ENCODE measurements at places on chromosomes 16 and 17.

GRCh38 chr17:60615108-60615507, 15.1 kb downstream of the PPM1D start:
- DNase-seq, result no peak

- DNase-seq, result no peak
These were observed 22.9 kb downstream of the NUP88 start for GRCh38 chr17:5396612-5397011.

DNA sequence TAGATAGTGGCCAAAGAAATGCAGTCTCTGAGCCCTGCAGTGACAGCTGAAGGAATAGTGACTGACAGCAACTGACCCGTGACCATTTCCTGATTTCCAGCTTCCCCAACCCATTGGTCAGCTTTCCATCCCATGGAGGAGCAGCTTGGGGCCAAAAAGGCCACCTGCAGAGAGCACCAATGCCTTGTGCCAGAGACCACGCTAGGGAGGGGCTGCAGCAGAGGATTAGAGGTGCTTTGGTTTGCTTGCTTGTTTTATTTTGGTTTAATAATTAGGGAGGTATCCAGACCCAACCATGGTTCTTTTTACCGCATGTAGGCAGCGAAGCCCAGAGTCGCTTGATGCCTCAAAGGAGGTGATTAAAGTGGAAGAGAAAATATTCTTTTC, 61.3 kb upstream of the SIAH1 start:
- no peak for DNase-seq

DNA sequence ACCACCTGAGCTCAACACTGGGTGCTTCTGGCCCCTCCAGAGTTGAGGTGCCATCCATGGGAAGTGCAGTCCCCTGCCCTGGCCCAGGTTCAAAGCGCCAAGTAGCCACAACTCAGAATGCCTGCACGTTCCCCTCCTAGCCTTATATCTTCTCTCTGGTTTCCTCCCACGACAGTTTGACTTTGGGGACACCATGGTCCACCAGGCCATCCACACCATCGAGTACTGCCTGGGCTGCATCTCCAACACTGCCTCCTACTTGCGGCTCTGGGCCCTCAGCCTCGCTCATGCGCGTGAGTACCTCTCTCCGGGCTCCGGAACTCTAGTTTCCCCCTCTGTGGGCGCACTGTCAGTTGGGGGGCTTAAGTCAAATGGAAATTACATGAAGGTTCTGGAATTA, 22.4 kb upstream of the NAGLU start:
- DNase-seq, result no peak

DNA sequence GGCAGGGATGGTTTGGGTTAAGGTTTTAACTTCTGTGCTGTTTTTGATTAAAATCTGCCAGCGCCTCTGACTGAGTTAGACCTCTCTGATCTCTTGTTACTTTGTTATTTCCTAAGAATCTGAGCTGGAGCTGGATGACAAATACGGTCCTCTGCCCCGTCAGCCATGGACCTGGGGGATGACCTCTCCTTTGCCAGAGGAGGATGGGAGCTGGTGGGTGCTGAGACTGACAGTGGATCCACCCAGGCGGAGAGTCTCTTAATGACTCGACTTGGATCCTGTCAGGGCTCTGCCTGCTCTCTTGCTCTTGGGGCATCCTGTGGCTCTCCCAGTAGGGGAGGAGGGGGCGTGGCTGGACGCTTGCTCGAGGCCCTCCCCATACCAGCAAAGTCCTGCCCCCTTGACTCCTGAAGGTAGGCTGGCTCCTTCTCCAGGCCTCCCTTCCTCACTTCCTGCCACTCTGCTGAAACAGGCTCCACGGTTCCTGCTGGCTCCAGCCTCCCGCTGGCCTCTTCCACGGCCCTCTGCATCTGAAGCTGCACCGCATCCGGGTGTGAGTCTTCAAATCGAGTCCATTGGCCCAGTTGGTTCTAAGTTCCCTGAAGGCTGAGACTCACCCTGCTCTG, 24.8 kb upstream of the MAP3K14 start:
- peak; percentile 30 for DNase-seq

- DNase-seq, result no peak
These were observed 40.8 kb downstream of the RNF157 start for GRCh38 chr17:76199469-76199868.

DNA sequence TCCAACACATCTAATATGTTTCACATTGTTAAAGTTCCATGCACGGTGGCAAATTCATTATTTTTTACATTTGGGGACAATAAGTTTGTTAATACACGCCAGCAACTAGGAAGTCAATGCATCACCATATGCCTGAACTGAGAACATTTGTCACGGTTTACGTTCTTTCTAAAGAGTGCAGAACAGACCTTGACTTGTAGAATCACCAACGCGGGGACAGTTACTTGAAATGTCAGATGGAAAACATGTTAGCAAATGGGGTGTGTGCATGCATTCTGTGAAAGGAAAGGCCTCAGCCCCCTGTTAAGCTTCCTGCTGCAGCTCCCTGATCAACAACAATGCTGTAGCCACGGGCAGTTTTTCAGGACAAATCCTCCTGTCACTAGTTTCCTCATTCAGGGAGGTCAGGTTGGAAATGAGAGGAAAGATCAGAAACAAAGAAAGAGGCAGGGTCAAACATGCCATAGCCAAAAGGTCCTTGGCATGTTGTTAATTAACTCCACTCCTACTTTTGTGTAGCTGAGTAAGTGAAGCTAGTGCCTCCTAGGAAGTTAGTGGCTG, 18.4 kb downstream of the SMIM36 start:
- DNase-seq, result no peak

DNA sequence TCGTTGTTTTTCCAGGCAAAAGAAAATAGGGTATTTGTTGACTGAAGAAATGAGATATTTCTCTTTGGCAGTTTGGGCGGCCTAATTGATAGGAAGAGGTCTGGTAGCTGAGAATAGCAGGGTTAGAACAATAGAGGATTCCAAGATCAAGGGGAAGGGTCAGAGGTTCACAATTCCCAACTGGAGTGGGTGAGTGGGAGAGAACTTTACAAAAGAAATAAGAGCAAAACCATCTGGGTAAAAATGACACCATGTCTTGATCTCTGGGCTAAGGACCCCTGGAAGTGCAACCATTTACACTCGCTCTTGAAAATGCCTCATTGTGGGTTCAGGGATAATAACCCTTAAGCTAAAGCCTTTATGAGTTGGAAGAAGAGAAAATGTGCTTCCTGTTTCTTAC, 180.5 kb downstream of the CDH13 start:
- DNase-seq, result no peak

DNA sequence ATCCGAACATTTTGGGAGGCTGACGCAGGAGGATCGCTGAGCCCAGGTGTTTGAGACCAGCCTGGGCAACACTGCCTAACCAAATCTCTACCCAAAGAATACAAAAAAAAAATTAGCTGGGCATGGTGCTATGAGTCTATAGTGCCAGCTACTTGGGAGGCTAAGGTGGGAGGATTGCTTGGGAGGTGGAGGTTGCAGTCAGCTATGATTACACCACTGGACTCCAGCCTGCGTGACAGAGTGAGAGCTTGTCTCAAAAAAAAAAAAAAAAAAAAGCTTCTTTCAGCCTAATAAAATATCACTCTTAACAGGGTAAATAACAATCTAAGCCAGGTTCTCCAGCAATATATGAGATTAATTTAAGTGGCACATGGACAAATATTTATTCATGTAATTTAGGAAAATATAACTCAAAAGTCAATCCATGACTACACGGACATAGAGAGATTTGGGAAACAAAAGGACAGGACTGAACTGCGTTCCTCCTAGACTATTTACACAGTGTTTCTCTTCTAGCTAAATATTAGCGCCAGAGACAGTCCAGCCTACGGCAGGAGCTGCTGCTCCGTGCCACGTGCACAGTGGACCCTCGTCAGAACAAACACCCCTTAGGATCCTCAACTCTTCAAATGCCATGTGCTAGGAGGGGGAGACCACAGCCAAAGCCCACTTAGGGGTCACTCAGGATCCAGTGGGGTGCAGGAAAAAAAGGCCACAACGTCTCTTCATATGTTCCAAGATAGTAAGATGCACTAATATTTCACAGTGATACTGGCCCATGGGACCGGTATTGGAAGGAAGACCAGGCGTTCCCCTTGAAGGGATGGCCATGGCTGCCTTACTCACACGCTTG, 8.7 kb downstream of the USP36 start:
- DNase-seq, result no peak

GRCh38 chr17:27888945-27889344, 4.2 kb downstream of the LYRM9 start:
- no peak for DNase-seq

DNA sequence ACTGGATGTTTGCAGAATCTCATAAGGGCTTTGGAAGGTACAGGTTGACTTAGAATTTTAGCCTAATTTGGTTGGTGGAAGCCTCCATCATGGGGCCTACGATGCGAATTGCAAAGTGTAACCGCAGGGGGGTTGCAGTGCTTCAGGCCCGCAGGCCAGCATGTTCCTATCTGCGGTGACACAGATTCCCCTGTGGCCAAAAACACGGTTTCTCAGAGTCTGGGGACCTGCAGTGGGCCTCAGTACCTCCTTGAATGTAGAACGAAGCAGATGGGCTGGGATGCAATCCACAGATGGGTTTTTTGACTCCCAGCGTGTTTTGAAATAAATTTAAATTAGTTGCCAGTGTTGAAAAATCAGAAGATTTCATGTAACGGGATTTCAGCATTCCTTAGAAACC, 34.7 kb downstream of the KIAA0513 start:
- no peak for DNase-seq

DNA sequence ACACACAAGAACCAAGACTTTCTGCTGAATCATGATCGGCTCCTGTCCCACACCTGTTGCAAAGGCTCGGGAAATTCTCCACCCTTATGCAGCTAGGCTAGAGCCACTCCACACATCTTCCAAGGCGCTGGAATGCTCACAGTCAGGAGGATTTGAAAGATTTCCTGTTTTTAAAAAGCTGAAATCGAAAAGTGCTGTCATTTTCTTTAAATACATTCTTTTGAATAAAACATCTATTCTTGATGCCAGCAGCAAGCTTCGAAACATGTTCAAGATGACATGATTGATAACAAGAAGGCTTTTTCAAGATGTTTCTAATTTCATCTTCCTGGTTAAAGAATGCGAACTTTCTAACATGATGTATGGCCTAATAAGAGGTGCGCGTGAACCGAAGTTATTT, 219.7 kb upstream of the CDH5 start:
- DNase-seq, result no peak

- no peak for DNase-seq
These were observed 37.4 kb downstream of the CLEC16A start for GRCh38 chr16:10981697-10982216.

DNA sequence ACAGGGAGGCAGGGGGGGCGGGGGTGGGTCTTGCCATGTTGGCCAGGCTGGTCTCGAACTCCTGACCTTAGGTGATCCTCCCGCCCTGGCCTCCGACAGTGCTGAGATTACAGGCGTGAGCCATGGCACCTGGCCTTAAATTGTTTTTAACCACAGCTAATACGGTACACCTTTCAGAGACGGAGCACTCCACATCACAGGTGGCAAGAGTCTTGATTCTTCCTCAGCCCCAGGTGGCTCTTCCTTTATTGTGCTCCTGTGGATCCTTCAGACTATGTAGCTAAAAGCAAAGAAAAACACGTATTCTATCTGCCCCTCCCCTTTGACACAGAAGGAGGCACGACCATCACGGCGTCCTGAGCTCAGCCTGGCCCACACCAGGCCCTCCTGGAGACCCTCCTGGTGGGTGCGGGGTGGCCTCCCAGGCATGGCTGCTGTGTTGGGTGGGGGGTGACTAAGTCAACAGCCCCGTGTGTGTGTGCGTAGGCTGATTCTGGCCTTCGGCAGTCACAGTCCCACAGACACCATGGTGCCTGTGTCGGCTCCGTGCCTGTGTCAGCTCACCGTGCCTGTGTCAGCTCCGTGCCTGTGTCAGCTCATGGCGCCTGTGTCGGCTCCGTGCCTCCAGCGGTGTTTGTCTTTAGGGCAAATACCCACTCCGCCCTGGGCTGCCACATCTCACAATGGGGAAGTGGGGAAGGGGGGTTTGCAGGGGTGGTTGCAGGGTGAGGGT, 10.8 kb upstream of the SECTM1 start:
- no peak for DNase-seq

- DNase-seq, result peak; percentile 35
These were observed 740 bp upstream of the CMIP start for GRCh38 chr16:81443688-81444447.

- DNase-seq, result no peak
These were observed 841.5 kb downstream of the CDH11 start for GRCh38 chr16:64280317-64280716.

GRCh38 chr16:57307365-57307764, 22.9 kb upstream of the PLLP start:
- DNase-seq, result no peak

GRCh38 chr17:13004336-13004735, 13.5 kb downstream of the ELAC2 start:
- DNase-seq, result no peak

DNA sequence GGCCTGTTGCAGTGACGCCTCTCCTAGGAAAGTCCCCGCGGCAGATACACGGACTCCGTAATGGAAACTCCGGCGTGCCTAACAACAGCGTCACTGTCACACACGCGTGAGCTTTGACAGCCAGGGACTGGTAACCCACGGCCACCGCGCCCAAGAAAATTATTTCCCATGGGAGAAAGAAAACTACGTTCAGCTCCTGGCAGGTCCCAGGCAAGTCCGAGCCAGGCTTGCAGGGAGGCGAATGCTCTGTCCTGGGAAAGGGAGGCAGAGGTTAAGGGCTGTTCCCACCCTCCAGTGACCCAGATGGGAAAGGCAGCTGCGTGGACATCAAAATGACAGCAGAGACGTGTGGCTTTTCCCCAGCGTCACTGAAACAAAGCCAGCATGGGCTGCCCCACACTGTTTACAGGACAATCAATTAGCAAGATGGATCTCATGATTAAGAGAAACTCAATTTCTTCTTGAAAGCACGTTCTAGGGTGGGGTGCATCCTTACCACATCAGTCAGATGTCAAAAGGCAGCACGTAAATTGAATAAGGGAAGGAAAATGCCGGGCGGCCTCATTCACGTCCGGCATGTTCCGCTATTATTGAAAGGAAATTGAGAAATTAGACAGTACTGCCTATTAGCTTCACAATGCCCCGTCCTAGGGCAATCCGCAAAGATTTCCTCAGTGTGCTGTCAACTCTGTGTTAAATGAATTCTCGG, 82.5 kb downstream of the NXN start:
- DNase-seq, result no peak

- no peak for DNase-seq
These were observed 16.7 kb upstream of the SLC12A3 start for GRCh38 chr16:56848029-56848936.

DNA sequence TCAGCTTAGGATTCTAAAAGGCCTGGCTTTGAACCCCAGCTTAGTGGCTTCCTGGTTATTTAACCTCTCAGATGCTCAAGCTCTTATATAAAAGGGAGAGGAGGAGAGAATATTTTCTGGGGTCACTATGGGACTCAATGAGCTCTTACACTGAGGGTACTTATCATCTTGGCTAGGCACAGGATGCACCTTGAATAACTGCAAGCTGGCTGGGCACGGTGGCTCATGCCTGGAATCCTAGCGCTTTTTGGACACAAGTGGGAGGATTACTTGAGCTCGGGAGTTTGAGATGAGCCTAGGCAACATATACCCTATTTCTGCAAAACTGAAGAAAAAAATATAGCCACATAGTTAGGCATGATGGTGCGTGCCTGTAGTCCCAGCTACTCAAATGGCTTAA, 665.3 kb upstream of the RBFOX1 start:
- DNase-seq, result no peak

Data from neural crest cell (in vitro differentiated cells).